CD8-positive, alpha-beta memory T cell (primary cell): ENCODE measurements at places on chromosomes 3 and 15.

DNA sequence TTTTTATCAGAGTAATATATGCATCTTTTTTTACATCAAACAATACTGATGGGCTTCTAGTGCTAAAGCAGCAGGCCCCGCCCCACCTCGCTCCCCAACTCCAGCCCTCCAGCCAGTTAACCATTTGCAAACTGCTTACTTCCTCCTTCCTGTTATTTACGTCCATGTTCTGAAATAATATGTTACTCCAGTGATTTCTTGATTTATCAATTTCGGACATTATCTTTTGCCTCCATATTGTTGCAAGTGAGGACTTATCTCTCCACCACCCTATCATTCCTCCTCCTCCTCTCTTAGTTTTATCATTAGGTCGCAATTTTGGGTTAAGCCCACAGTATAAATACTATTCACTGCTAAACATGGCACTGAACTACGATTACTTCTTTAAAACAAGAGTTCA is 39.5 kb downstream of the ZNF710 start:
- no peak for DNase-seq

GRCh38 chr3:165770781-165771180 is 66.4 kb downstream of the BCHE start:
- DNase-seq = no peak

GRCh38 chr3:141050576-141051442 is at the start of gene SPSB4:
SPSB4 (plus strand) TSS chr3:141051347; CDS start chr3:141066105, 14,758 bp downstream.
- no peak for DNase-seq

- no peak for DNase-seq
These were observed 416.6 kb upstream of the NECTIN3 start for GRCh38 chr3:110654843-110655502.

DNA sequence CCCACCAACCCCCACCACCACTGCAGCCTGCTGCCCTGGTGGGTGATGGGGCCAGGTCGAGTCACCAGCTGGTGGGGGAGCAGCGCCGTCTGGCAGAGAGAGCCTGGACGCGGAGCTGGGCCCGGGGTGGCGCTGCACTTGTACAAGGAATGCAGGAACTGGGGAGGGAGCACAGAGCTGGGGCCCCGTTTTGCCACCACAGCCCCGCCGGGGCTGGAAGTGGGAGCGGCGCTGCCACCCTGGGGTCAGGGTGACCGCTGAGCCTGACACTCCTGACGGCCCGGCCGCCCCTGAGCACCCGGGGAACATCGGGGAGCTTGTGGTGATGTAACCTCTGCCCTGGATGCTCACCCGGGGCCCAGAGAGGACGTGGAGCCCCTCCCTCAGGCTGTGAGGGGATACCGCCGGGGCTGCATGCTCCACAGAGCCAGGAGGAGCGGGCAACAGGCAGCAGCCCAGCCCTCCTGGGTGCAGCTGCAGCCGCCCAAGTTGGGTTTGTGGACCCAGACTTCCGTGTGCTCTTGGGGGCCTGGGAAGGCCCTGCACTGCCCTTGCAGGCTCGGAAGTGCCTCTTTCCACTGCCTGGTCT is 32.6 kb upstream of the IREB2 start:
- no peak for DNase-seq

DNA sequence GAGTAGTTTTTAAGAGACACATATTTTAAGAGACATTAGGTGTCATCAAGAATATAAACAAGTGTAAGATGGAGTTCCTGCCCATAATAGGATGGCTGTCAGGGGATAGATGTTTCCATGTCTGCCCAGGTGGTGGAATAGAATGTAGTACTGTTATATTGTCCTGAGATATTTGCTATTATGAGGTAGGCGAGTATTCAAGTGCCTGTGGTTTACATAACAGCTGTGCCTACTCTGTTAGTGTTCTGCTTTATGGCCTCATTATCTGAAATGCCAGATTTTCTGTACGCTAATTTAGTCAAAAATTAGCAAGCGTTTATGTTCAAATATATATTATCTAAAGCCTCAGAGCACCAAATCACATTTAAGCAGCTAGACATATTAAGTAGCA is 360.2 kb upstream of the ROPN1 start:
- DNase-seq = no peak

- no peak for DNase-seq
These were observed at the start of gene CNTN6 for GRCh38 chr3:1092771-1093170. CNTN6 (plus strand) TSS chr3:1093024; CDS start chr3:1148009, 54,985 bp downstream.

- no peak for DNase-seq
These were observed 98.2 kb downstream of the TMEM108 start for GRCh38 chr3:133136114-133137041.

- DNase-seq = no peak
These were observed 34.8 kb downstream of the COMMD2 start for GRCh38 chr3:149717391-149718056.

GRCh38 chr15:74320352-74321247 is 46.8 kb downstream of the CYP11A1 start:
- DNase-seq = no peak

DNA sequence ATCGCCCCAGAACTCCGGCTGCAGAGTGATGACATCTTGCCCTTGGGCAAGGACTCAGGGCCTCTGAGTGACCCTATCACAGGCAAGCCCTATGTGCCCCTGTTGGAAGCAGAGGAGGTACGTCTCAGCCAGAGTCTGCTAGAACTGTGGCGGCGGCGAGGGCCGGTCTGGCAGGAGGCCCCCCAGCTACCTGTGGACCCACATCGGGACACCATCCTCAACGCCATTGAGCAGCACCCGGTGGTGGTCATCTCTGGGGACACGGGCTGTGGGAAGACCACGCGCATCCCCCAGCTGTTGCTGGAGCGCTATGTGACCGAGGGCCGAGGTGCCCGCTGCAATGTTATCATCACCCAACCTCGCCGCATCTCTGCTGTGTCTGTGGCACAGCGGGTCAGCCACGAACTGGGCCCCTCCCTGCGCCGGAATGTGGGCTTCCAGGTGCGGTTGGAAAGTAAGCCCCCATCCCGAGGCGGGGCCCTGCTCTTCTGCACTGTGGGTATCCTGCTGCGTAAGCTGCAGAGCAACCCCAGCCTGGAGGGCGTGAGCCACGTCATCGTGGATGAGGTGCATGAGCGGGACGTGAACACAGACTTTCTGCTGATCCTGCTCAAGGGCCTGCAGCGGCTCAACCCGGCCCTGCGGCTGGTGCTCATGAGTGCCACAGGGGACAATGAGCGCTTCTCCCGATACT is 43.4 kb downstream of the DHX30 start:
- no peak for DNase-seq
